ENCODE measurements at places on chromosomes 11 and 22.

GRCh38 chr22:36743011-36743410 lies 32.9 kb downstream of the IFT27 start:
- no peak for DNase-seq

DNA sequence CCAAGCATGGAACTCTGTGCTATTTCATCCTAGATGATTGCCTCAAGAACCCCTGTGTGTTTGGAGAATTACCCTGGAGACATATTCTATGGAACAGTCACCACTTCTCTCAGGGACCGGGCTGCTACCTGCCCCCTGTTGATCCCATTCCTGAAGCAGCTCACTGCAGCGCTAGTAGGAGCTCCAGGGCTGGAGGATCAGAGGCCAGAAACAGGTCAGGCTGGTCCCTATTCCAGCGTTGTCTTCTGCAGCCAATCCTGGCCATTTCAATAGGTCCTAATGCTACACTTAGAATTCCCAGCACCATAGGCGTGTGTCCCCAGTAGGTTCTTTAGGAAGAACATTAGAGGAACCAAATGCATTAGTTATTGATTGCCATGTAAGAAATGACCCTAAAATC lies 48.9 kb downstream of the BTG4 start:
- DNase-seq, result no peak

GRCh38 chr11:64384981-64385944 lies 26.3 kb downstream of the RPS6KA4 start:
- DNase-seq, result no peak

DNA sequence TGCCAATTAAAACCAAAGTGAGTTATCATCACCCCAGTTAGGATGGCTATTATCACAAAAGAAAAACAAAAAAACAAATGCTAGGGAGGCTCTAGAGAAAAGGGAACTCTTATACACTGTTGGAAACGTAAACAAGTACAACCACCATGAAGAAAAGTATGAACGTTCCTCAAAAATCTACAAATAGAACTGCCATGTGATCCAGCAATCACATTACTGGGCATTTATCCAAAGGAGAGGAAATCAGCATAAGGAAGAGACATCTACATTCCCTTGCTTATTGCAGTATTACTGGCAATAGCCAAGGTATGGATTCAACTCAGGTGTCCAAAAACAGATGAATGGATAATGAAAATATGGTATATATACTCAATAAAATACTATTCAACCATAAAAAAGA lies 1145.1 kb downstream of the LRRC4C start:
- DNase-seq, result no peak

- no peak for DNase-seq
These were observed 53.9 kb downstream of the MICAL2 start for GRCh38 chr11:12164061-12165014.

GRCh38 chr11:111101881-111102280 lies 143.6 kb upstream of the POU2AF2 start:
- DNase-seq, result no peak

GRCh38 chr11:43644621-43645299 lies 35.8 kb upstream of the HSD17B12 start:
- no peak for DNase-seq

GRCh38 chr11:31805629-31806185 lies 5.4 kb downstream of the PAX6 start:
- DNase-seq, result no peak

DNA sequence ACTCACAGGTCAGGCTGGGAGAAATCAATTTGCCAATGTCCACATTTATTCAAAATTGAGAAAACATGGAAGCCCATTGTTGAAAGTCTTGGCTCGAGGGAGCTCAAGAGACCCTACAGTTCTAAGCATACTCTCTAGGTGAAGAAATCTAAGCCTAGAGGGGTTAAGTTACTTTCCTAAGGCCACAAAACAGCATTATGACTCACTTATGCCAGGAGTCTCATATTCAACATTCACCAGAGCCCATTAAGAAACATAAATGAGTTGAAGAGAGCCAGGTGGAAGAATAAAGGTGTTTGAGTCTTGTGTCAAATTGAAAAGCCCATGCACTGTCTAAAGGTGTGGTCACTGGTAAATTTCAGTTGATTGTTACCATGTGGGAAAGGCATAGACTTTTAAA lies 108.1 kb downstream of the INSC start:
- no peak for DNase-seq

- DNase-seq, result no peak
These were observed 50.7 kb downstream of the MICAL2 start for GRCh38 chr11:12161137-12161536.

GRCh38 chr22:22737590-22737989 lies 93.2 kb downstream of the GGTLC2 start:
- DNase-seq, result no peak

- no peak for DNase-seq
These were observed 491.9 kb downstream of the MN1 start for GRCh38 chr22:27309697-27310096.

DNA sequence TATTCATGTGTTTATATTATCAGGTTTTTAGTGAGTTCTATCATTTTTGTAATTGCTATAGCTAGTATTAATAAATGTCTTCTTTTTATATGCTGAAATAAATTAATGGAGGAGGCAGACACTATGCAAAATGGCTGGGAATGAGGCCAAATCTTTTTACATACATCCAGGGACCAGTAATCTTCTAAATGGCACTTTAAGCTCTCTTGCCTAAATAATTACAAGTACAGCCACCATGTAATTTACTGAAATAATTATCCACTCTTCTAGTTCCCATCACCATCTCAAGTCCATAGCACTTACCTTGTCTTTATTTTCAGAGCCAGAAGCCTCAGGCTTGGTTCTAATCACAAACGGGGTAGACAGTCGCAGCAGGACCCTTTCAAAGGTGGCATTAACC lies 79.1 kb downstream of the GUCY1A2 start:
- DNase-seq, result no peak

- no peak for DNase-seq
These were observed 118.1 kb downstream of the BBOX1 start for GRCh38 chr11:27158456-27159334.

- no peak for DNase-seq
These were observed 93.1 kb upstream of the SC5D start for GRCh38 chr11:121199516-121199915.

DNA sequence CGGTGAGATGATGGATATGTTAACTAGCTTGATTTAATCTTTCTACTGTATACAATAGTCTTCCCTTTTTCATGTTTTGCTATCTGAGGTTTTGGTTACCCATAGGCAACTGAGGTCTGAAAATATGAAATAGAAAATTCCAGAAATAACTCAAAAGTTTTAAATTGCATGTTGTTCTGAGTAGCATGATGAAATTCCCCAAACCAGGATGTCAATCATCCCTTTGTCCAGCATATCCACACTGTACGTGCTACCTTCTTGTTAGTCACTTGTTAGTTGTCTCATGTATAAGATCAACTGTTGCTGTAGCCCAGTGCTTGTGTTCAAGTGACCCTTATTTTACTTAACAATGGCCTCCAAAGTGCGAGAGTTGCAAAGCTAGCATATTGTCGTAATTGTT lies 21.2 kb upstream of the OR10W1 start:
- DNase-seq, result no peak

DNA sequence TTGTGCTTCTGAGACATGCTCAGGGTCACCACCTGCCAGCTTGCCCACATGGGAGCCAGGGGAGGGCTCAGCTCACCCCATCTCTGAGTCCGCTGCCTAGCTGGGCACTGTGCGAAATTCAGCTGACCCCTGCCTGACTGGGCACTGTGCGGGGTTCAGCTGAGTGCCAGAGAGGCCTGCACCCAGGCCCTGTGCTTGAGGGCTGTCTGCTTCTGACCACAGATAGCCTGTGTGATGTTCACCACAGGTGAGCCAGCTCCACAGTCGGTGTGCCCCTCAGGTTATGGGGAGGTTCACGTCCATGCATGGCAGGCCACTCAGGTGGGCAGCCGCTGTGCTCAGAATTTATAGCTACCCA lies 84.5 kb upstream of the SUSD2 start:
- DNase-seq, result no peak

DNA sequence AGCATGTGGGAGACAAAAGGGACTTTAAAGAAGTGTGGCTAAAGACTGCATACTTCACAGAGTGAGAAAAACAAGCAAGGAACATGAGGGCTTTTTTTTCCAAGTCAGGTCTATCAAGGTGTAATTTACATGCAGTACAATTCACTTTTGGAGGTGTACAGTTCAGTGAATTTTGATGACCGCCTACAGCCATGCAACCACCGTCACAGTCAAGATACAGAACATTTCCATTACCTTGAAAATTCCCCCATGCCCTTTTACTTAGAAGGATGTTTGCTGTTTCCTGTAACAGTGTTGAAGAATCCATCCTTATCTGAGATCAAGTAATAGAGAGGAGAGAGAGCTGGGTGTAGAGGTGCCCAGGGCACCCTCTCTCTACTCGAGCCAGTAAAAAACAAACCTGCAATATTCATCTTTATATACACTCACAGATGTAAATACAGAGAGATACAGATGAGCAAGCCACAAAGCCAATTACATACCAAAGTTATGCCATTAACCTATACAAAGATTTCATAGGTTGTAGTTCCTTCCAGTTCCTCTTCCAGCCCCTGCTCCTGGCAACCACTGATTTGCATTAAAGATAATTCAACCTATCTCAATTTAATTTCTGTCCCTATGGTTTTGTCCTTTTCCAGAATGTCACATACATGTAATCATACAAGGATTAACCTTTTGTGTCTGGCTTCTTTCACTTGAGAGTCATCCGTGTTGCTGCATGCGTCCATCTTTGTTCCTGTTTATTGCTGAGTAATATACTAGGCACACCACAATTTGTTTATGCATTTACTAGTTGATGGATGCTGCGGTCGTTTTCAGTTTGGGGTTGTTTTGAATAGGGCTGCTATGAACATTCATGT lies 35.0 kb upstream of the RASD2 start:
- no peak for DNase-seq

DNA sequence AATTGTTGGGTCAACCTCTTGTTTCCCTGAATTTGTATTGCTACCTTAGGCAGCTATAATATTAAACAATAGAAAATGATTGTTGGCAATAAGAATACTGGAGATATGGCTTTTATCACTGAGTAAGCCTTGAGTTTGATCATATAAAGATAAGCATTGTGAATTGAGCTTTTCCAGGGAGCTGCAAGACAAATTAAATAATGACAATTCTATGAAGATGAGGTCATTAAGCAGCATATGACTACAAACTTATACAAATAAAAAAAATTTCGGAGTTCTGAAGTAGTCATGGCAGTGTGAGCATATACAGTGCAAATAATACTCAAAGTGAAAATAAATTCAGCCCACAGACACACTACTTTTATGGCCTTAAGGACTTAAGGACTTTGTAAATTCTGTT lies 161.1 kb upstream of the ANO5 start:
- DNase-seq, result no peak

- no peak for DNase-seq
These were observed 1512.0 kb downstream of the BRD1 start for GRCh38 chr22:48315439-48316256.

DNA sequence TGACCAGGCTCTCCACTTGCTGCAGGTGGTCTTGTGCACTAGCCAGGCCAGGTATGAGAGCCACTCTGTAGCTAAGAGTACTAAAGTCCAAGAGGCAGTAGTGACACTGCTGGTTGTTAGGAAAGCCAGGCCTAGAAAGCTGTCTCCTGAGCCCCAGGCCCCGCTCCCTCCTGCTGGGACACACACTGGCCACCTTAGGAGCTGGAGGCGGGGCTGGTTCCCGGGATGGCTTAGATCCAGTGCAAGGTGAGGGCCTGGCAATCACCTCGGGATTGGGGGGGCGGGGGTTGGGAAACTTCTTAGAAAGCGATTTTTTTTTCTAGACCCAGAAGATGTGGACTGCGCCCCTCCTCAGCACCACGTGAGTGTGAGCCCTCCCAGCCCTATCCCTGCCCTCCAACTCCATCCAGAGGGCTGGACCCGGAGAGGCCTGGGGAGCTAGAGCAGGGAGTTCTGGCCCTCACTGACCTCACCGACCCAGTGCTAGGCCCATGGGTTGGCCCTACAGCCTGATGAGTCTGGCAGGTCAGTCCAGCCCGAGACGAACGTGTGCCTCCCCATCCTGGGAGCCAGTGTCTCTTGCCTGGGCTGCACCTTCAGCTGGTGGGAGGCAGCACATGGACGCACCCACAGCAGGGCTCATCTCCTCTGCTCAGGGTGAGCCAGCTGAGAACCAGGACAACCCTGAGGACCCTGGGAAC lies 18.1 kb downstream of the SLC37A2 start:
- DNase-seq, result no peak

DNA sequence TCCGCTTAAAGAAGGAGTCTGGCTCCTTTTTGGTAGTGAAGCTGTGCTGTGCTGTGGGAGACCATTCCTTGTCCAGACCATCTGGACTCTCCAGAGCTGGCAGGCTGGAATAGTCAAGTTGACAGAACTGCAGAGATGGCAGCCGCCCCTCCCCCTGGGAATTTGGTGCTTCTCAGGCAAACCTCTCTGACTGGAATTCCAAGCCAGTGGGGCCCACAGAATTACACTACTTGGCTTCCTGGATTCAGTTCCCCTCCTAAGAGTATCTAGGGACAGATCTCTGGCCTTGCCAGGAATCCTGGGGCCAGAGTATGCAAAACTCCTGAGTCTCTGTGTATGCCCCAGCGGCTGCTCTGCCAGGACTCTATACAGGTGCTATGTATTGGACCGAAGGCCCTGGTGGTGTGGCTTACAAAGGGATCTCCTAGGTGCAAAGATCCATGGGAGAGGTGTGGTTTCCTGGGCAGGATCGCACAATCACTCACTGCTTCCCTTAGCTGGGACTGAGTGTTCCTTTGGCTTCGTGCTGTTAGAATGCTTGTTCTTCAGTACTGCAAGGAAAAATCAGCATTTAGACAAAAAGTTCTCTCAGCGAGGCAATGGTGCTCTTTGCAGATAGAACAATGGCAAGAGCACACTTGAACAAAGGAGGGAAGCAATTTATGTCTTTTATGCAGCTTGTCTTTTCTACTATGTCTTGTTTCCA lies 86.8 kb downstream of the PRMT3 start:
- DNase-seq, result no peak

DNA sequence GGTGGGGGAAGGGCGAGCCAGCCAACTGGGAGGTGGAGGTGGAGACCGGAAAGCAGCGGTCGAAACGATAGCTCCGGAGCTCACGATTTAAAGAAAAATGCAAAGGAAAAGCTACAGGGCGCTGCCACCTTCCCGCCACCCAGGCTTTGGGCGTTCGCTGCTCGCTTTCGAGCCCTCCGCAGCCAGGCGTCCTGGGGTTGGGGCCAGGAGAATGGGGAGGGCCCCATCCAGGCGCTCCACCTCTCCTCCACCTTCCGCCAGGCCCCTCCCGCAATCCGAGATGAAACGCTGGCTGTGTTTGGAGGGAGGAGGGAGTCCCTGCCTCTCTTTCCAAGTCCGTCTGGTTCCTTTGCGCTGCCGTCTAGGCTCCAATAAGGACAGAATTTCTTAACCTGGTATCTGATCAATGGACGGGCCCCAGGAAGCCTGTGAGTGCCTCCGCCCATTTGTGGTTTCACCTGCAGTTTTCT lies 483 bp upstream of the ABTB2 start:
- peak; percentile 72 for DNase-seq

- DNase-seq, result peak; percentile 50
These were observed 388 bp downstream of the TMEM121B start for GRCh38 chr22:17120711-17121232.

- no peak for DNase-seq
These were observed 14.5 kb upstream of the MRTFA start for GRCh38 chr22:40651057-40651456.

GRCh38 chr22:38086942-38087341 lies 3.0 kb upstream of the SLC16A8 start:
- DNase-seq, result peak; percentile 44
